Hippocampal formation (tissue), 2 donors: ENCODE measurements at places on chromosomes 12 and 14.
A peak's percentile ranks its signal among the peaks of the same experiment; 100 is the strongest.

GRCh38 chr14:32375663-32376062 is 46.6 kb downstream of the AKAP6 start:
- no peak for DNase-seq

GRCh38 chr14:93965287-93965821 is 11.0 kb downstream of the ASB2 start:
- DNase-seq = no peak

GRCh38 chr14:66240105-66240504 is 246.1 kb upstream of the CCDC196 start:
- DNase-seq = no peak

DNA sequence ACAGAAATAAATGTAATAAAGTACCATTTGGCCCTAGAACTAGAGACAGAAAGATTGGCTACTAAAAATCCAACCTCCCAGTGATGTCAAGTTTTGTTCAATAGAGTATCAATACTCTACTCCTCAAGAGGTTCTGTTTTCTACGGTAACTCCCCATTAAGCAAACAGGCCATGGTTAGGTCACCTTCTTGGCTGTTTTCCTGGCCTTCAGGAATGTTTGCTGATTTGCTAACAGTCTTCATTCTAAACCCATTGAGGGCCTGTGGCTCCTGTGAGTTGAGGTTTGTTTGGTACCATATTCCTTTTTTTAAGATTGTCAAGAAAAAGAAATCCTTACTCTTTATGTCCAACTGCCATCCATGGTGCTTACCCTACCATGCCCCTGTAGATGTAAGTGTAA is 1022.0 kb upstream of the TMEM132C start:
- DNase-seq = no peak

- no peak for DNase-seq
Measured at GRCh38 chr14:97572583-97573458, 775.6 kb downstream of the VRK1 start.

- DNase-seq = peak; percentile 86
Measured at GRCh38 chr14:92959189-92959531, 36.2 kb downstream of the CHGA start.

GRCh38 chr14:29865299-29865698 is 62.3 kb downstream of the PRKD1 start:
- DNase-seq = no peak

- DNase-seq = no peak
Measured at GRCh38 chr12:83473408-83474095, 786.8 kb downstream of the TMTC2 start.

GRCh38 chr14:68644101-68644500 is 148.8 kb downstream of the ZFP36L1 start:
- no peak for DNase-seq

DNA sequence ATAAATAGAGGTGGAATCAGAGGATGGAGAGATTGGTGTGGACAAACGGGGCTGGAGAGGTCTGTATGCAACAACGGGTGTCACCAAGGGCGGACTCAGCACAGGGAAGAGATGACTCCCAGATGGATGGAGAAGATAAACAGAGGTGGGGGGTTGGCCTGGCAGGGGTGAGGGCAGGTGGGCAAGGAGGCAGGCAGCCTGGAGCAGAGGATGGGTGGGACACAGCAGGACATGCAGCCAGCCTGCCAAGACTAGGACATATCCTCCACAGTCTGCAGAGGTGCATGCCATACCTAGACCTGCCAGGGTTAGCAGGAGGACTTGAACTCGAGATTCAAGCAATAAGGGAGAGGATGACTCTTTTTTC is 56.2 kb downstream of the TTC7B start:
- no peak for DNase-seq

DNA sequence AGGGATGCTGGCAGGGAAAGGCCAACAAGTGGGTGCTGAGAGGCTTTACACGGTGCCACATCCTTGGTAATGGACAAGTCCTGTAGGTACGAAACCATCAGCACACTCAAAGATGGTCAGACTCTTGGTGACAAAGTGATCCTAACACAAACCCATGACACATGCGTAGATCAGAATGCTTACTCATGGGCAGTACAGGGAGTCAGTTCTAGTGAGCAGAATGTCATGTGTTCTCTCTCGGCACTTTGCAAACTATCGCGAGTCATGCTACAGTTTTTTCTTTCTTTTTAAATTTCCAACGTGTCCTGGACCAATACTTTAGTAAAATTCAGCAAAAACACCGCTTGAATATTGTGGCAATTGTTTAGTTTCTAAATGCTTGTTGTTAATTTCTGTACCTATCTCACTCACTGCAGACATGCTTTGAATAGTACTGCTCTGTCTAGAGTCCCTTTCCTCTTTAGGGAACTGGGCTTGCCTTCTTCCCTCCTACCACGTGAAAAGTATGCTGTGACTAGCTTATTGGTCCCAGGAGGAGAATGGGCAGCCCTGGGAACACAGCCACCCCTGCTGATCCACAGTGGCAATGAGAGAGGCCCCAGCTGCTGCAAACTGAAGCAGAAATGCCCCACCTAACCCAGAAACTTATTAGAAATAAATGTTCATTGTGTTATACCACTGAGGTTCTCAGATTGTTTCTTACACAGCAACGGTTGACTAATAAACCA is 62.4 kb downstream of the UBR7 start:
- peak; percentile 86 for DNase-seq

- no peak for DNase-seq
Measured at GRCh38 chr14:76237349-76237990, 85.7 kb downstream of the GPATCH2L start.

DNA sequence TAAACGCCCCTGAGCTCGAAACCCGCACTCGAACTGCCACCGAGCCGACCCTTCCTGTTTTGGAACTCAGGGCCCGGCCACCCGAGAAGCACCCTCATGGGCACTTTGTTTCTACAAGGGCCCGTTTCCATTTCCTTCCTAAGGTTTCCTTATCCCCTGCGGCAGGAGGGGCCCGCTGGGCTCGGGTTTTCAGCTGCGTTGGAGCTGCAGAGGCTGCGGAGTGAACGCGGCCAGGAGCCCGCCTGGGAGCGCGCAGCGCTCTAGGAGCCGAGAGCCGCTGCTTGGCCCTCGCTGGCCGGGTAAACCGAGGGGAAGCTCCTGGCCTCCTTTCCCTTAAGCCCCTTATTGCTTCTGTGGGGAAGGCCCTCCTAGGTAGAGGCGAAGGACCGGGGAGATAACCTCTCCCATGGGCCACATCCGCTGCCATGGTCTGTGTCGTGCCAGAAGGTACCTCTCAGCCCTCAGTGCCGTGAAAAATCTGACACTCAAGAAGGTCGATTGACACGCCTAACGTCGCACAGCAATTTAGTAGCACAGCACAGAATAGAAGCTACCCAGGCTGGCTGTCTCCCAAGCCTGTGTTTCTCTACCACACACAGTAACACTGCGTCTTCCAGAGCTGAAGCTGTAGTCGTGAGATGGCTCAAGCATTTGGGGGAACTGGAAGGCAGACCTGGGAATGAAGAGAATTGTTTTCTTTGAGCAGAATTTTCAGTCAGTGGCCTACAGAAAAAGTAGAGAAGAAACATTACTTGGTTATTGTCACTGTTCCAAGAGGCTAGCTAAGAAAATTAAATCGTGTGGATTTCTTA is 12.9 kb upstream of the CALM1 start:
- DNase-seq = peak; percentile 57

GRCh38 chr12:25940886-25941285 is 17.6 kb upstream of the RASSF8 start:
- DNase-seq = no peak

- DNase-seq = no peak
Measured at GRCh38 chr12:14959916-14960496, 1.4 kb downstream of the ARHGDIB start.

DNA sequence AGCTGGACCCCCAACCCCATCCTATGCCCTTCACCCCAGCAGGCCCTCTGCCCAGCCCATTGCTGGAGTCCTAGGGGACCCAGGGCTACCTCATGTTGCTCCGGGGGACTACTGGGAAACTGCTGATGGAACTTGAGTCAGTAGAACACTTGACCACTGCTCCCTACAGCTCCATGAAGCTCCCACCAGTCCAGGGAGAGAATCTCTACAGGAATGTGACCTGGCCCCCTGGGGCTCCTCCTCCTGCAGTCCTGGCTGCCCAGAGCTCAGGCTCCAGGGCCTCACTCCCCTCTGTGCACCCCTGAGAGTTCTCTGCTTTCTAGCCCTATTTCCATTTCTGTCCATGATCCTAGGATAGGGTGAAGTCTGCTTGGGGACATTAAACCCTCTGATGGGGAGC is 10.8 kb upstream of the AQP2 start:
- no peak for DNase-seq

DNA sequence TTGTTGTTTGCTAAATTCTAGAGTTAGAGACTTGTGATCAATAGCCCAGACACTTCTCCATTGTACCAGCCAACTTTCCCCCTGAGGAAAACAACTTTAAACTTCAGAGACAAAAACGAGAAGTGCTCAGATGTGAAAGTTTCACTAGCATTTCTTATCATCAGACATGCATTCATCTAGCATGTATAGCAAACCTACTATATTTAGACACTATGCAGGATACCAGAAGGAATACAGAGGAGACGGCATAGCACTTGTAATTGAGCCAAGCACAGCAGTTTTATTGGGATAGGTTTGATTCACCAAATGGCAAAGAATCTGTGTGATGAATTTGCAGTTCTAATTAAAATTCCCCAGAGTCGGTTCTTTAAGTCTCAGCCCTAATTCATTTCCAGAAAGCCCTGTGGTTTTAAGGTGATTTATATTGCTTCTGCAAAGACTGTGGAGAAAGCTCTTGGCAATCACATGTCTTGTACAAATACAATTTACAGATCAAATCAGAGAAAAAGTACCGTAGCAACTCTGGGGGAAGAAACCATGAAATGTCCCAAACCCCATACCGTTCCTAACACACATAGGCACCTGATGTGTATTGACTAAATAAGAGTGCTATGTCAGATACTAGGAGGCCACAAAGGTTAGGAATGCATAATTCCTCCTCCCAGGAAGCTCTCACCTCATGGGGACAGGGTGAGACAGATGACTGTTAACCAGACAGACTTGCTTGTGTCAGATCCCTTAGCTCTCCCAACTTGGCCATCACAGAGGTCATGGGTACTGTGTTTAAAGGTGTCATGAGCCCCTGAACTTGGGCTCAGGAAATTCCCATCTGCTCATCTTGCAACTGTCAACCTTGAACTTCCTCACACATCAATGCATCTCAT is 69.6 kb upstream of the KRAS start:
- no peak for DNase-seq

DNA sequence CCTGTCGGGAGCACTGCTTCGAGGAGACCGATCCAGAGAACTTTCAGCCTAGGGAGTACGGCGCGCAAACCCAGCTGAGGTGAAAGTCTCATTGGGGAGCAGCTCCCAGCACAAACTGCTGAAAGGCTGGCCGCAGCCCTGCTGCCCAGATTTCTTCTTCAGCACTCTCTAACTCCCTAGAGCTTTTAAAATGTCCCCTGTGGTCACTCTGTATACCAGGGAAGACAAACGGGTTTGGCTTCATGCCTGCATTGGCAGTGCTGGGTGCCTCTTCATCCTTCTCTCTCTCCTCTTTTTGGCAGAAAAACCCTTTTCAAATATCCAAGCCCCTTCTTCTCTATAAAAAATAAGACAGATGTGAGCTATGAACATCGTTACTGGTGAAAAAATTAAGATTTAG is 34.9 kb downstream of the BBS10 start:
- no peak for DNase-seq

GRCh38 chr12:6083601-6084000 is 40.9 kb downstream of the VWF start:
- no peak for DNase-seq

DNA sequence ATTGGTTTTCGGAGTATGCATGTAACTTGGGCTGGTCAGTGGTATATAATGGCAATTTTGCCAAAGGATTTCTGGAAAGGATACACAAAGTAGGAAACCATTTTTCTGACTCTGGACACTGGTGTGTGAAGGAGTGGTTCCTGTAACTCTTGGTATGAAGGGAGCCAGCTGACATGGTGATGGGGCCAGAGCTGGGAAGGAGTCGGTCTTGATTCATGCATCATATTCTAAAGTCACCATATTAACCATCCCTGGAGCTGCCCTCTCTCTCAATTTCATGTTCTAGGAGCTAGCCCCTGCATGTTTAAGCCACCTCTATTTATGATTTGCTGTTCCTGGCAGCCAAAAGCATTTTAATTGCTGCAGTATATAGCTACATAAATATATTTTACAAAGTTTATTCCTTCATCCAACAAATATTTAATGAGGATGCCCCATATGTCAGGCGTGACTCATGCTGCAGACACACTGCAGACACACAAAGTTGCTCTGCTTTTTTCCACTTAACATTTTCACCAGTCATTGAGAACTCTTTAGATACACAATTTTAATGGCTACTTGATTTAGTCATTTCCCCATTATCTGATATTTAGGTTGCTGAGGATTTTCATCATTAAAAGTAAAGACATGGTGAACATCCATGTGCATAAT is 78.7 kb upstream of the PSMC1 start:
- DNase-seq = no peak

DNA sequence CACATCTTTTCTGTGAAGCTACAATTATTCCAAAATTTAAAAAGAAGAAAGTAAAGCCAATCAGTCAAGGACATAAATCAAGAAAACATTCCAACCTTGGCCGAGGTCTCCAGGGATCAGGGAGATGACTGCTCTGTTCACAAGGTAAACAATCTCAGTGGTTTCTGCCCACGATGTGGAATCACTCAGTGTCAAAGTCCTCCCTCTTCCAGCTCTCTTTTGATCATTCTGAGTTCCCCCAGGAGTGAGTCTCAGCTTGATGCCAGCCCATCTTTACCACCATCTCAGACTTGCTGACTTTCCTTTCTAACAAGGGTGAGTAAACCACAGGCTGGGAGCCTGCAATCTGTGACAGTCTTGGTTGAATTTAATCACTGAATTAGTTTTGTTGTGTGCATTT is 4.8 kb upstream of the SERPINA9 start:
- DNase-seq = no peak

- no peak for DNase-seq
Measured at GRCh38 chr14:22594156-22594716, 3.9 kb upstream of the ABHD4 start.

DNA sequence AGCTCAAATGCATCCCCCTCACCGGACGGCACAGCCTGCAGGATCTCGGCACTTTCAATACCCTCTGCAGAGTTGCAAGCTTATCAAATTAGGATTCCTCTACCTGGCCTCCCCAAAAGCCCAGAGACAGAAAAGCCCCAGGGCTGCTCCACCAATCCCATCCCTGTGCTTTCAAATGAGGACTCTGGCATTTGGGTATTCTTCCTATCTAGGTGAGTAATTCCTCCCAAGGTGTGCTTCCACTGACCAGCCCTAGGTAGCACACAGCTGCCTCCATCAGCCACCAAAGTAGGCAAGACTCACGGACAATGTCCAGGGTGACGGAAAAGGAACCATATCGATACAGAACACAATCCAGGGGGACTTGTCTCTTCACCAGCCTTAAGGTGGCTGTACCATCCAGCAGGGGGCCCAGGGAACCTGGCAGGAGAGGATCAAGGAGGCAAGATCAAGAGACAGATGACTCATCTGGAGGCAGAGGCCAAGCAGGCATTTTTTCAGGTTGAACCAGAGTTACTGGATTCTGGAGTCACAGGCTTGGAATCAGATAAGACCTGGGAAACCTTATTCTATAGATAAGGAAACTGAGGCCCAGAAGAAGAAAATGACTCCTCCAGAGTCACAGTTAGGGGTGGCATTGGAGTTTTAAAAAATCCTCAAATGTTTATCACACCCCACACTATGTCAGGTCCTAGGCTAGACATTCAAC is 9.9 kb downstream of the PMEL start:
- no peak for DNase-seq
